Activated CD4-positive, alpha-beta T cell treated with anti-CD3 and anti-CD28 coated beads, Interleukin-2, amount 50 U/mL, for 48 hours (primary cell): ENCODE measurements at places on chromosomes 7 and 10.

GRCh38 chr10:100340948-100341847 is 5.8 kb upstream of the SCD start:
- no peak for DNase-seq

DNA sequence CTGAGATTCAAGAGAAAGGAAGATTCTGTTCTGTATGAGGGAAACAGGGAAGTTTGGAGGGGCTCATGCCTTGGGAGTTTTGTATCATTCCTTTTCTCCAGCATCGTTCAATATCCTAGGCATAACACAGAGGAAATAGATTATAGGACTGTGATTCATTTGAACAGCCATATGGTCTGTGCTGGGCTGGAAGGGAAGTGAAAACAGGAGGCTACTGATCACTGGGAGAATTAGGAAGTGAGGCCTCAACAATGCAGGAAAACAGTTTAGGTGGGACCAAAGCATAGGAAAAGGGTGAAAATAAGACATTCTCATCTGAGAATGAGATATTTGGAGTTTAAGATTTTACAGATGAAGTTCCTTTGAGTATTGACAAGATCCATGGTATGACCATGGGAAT is 70.7 kb upstream of the MKX start:
- DNase-seq, result no peak

- DNase-seq, result no peak
Observed at GRCh38 chr7:957418-958220, 3.1 kb upstream of the ADAP1 start.

DNA sequence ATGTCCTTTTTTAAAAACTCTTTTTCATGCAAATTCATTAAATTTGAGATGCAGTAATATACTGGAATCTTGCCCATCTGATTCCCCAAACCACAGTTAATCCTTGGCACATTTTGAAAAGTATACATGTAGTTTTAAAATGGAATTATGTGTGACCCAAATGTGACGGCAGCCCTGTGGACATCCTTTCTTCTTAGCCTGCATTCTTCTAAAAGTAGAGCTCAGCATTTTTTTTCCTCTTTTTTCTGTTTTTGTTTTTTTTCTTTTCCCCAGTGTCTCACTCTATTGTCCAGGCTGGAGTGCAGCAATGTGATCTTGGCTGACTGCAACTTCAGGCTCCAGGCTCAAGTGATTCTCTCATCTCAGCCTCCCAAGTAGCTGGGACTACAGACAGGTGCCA is 338.9 kb downstream of the GALNT17 start:
- no peak for DNase-seq

GRCh38 chr7:111561654-111561903 is 713 bp downstream of the IMMP2L start:
- DNase-seq, result peak; percentile 6

DNA sequence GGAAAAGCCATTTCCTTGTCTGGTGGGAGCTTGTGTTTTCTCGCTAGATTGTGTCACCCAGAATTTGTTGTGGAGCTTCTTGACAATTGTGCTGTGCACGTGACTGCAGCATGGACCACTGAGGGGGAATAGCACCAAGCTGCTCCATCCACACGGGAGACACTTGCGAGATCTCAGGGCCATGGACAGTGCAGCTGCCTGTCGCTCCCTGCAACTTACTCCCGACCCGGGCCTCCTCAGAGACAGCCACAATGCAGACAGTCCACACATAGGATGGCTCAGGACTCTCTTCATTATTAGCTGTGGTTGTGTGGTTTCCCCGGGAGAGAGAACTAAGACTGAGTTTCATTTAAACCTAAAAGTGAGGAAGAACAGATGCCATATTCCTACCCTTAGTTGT is 673.2 kb upstream of the GALNT17 start:
- no peak for DNase-seq

DNA sequence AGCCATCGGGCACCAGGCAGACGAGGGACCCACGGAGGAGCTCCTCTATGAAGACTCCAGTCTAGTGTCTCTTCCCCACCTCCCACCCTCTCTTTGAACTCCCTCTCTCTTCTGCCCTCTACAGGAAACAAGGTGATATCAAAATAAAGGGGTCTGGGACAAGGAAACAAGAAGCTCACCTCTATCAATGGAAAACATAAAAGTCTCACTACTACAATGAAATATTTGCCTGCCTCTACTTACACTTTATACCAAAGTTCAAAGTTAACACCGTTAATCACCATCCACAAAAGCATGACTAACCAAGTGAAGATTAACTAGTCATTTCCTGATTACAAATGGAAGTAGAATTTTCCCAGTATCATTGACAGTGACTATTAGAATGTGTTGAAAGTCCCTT is 82.2 kb downstream of the PARD3 start:
- DNase-seq, result no peak

- DNase-seq, result no peak
Observed at GRCh38 chr7:142957723-142958122, 4.4 kb downstream of the KEL start.

DNA sequence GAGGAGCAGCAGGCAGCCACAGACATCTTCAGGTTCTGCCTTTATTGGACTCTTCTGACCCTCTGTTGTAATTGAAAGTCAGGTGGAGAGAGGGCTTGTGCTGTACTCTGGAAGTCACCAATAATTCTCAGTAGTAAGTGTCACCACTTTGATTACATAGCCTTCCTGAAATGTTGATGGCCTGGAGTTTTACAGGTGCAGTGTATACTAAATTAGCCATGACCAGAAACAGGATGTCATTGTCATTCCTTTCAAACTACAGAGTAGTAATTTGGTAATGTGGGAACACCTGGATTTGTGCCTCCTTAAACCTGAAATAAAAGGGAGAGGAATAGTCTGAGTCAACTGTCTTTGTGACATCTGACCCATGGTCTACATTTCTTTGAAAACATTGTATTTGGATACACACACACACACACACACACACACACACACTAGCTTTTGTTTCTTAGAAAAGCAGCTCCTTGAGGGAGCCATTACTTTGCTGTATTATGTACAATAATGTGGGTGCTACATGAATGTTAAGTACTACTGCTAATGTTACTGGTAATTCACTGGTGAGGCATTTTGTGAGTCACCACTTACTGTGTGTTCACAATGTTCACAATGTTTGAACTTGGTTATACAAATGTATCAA is 19.6 kb downstream of the ARL4A start:
- DNase-seq, result no peak

GRCh38 chr10:70433581-70434280 is 7.8 kb downstream of the NODAL start:
- DNase-seq, result no peak

GRCh38 chr10:133277993-133278576 is 1.4 kb upstream of the ADAM8 start:
- no peak for DNase-seq

- no peak for DNase-seq
Observed at GRCh38 chr10:132833421-132834111, 47.6 kb upstream of the NKX6-2 start.

DNA sequence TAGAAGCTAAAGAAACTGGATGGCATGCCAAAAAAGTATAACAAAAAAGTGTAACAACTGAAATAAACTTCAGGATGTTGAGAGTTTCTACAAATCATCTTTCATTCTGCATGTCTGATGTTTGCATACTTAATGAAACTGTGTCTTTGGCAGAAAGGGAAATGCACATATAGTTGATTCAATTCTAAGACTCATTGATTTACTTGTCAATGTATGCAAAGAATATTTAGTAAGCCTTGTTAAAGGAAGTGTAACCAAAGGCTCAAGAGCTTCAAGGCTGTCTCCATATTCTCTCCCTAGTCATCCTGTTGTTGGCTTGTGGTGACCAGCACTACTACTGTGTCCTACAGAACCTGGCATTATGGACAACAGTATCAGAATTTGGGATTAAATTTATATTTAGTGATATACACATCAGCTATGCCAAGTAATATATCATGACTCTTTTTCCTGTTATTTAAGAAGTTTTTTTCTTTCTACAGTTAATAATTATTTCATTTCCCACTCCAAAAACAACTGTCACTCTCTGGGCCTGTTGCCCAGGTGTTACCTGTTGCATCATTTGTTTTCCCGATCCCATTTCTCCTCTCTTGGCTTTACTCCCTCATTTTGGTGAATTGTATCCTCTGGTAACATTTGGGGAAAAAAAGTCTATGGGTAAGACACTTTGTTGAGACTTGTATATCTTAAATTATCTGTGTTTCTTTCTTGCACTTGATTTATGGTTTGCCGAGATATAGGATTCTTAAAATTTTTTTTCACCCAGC is 226.6 kb upstream of the BMPER start:
- DNase-seq, result no peak

- no peak for DNase-seq
Observed at GRCh38 chr7:16719699-16720098, 33.9 kb upstream of the TSPAN13 start.

DNA sequence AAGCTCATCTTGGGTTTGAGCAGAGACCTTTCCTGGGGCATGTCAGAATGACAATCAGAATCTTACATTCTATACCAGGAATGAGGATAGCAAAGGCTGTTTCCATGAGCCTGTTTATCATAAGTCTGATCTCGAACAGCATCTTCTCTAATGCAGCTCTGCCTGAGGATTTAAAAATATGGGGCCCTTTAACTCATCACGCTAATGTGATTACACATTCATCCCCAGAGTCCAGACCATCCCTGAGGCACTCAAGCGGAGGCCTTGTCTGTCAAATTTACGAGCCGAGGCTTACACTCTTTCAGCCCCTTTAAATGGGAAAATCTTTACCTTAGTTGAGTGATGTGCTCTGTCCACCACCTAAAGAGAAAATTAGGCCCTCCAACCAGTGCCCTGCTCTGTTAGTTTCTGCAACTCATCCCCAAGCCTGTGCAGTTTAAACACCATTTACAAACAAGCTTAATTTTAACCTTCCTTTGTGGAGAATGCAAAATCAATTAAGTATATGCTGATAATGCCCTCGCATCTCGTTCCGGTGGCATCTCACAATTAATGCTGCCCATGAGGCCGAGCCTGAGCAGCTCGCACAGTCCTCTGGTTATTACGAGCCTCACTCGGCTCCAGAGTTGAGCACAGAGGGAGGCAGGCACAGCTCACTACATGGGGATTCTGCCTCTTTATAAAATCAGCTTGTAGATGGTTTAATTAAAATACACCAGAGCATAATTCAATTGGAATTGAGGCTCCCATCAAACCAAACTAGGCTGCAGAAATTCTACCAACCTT is 16.0 kb downstream of the CHST15 start:
- no peak for DNase-seq

GRCh38 chr10:120460776-120461175 is 3.7 kb downstream of the PLPP4 start:
- DNase-seq, result no peak

DNA sequence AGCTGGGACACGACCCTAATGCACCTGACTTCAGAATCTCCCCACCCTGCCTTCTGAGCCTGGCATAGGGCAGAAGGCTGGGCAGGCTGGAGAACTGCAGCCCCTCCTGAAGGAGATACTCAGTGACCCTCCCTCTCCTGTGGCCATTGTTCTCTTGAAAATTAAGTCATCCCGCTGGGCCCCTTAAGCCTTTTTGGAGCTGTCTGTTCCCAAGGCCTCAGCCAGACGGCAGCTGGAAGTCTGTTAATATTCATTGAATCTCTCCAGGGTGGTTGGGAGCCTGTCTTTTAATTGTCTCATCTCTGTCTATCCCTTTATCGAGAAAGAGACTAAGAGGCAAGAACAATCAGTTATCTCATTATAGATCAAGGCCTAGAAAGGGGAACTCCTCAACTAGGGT is 118.1 kb upstream of the PCBD1 start:
- no peak for DNase-seq

- DNase-seq, result no peak
Observed at GRCh38 chr10:44363716-44364115, 21.2 kb downstream of the CXCL12 start.

- DNase-seq, result no peak
Observed at GRCh38 chr7:40579401-40579800, 444.6 kb downstream of the SUGCT start.

GRCh38 chr10:117884592-117884991 is 162.1 kb downstream of the RAB11FIP2 start:
- no peak for DNase-seq

DNA sequence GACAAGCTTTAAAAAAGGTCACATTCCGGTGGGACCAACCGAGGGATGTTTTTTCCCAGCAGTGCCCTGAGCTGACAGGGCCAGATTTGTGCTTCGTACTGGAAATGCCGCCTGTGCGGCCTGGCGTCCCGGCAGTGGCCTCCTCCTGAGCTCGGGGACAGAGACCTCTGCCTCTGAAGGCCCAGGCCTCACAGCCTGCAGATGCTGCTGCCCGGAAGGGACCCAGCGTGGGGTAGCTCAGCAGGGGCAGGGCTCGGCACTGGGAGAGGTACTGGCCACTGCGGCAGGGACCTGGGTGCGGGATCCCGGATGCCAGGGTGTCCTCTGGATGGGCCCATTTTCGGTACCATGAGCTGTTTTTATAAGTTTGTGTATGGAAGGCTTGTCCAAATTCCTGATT is 52.4 kb upstream of the CFAP46 start:
- DNase-seq, result no peak

DNA sequence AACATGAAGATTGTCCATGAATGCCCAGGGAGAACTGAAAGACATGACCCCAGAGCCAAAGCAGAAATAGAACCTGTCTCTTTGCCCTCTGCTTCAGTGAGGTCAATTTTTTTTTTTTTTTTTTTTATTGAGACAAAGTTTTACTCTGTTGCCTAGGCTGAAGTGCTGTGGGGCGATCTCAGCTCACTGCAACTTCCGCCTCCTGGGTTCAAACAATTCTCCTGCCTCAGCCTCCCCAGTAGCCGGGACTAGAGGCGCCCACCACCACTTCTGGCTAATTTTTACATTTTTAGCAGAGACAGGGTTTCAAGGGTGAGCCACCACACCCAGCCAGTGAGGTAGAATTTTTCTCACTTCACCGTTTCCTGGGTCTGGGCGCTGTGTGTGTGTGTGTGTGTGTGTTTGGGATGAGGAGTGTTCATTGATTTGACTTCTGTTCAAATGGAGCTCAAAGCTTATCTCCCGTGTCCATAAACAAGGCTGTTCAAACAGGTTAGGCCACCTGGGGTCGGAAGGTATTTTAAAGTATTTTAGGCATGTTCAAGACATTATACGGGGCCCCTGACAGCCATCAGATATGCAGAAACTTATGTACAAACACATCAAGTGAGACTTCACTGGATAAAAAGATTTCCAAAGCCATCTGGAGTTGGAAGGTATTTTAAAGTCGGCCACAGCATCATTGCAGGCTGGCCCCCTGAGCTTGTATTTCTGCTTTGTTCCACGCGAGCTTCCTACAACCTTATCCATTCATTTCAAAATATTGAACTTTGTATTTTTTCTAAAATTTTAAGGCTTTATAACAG is 93.8 kb downstream of the MAP3K8 start:
- DNase-seq, result no peak

- no peak for DNase-seq
Observed at GRCh38 chr10:20616918-20617810, 279.9 kb downstream of the NEBL start.
